ENCODE measurements at places on chromosomes 11 and 22.

- no peak for DNase-seq
These were observed 94.9 kb upstream of the SEPTIN5 start for GRCh38 chr22:19619144-19620009.

GRCh38 chr22:36977401-36977861, 41.8 kb downstream of the TST start:
- no peak for DNase-seq

- no peak for DNase-seq
These were observed 12.3 kb downstream of the AMOTL1 start for GRCh38 chr11:94780432-94780831.

DNA sequence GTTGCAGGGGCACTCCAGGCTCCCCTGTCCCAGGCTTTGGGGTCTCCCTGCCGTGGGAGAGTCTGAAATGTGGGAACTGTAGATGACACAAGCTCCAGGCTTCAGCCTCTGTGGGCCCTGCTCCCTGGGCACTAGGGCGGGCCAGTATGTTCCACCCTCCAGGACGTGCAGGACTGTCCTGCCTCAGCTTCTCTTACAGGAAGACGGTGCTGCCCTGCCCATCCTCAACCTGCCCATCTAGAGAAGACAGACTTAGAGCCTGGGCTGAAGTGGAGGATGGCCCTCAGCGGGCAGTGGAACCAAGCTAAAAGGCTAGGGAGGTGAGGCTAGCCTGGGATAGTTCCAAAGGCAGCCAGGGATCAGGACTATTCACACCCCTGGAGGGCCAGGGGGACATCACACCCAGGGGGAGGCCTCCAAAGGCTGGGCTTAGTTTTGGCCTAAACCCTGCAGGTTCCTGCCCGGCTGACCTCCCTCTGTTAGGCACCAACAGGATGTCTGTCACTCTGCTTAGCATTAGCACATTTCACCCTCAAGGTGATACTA, 4.0 kb upstream of the CERK start:
- DNase-seq, result no peak

DNA sequence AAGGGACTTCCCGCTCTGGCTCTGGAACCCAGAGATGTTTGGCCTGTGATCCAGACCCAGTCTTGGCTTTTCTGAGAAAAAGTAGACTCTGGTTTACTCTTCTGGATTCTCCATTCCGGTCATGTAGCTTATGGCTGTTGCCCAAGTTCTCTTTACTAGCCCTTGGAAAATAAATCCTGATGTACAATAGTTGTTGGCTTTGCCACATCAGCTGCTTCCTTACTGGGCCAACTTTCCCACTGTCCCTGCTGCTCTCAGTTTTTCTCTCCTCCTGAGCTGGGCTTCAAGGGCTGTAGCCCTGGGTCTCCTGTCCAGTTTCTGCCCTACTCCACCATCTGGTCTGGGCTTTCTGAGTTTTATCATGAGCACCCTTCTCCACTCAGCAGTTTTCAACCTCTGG, 12.5 kb downstream of the PATZ1 start:
- no peak for DNase-seq

GRCh38 chr11:85725510-85726258, 39.7 kb upstream of the CCDC89 start:
- DNase-seq, result no peak

All from thoracic aorta (tissue), 2 donors.